Activated CD4-positive, alpha-beta T cell treated with anti-CD3 and anti-CD28 coated beads for 1 hour (primary cell): ENCODE measurements at places on chromosomes 4 and X.

DNA sequence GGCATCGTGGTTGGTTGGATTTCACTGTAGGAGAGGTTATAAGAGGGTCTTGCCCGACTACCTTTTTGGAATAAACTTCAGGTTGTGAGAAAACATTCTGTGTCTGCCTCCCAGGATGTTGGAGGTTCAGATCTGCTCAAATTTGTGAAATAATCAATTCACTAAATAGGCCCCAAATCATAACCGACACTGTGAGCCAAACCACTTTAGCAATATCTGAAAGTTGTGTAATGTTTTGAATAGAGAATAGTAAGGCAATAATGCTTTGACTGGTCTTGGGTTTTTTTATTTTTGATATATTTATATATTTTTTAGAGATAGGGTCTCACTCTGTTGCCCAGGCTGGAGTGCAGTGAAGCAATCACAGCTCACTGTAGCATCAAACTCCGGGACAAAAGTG lies 131.2 kb downstream of the GLRA3 start:
- DNase-seq, result no peak

- no peak for DNase-seq
Measured at GRCh38 chrX:6225288-6225910, 3.3 kb downstream of the NLGN4X start.

- no peak for DNase-seq
Measured at GRCh38 chrX:75746891-75747639, 38.0 kb downstream of the MAGEE2 start.

GRCh38 chr4:13323921-13324320 lies 160.2 kb downstream of the RAB28 start:
- DNase-seq, result no peak

GRCh38 chr4:6888506-6889071 lies 21.0 kb upstream of the TBC1D14 start:
- no peak for DNase-seq

DNA sequence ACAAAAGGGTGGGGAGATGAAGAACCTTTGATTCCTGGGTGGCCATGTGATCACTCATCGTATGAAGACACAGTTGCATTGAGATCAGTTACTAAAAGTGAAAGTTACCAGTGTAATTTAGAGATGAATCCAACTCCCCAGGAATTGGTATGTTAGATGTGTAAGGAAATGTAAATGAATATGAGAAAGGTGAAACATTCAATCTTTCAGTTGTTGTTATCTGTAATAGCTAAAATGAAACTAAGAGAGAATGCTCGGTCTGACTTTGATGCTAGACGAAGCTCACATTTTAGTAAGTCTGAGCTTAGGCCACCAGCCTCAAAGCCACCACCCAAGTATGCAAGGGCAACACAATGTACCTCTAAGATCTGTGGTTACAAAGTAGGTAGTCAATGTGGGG lies 194.3 kb upstream of the POF1B start:
- no peak for DNase-seq

GRCh38 chr4:158621729-158622128 lies 50.0 kb downstream of the C4orf46 start:
- DNase-seq, result no peak

DNA sequence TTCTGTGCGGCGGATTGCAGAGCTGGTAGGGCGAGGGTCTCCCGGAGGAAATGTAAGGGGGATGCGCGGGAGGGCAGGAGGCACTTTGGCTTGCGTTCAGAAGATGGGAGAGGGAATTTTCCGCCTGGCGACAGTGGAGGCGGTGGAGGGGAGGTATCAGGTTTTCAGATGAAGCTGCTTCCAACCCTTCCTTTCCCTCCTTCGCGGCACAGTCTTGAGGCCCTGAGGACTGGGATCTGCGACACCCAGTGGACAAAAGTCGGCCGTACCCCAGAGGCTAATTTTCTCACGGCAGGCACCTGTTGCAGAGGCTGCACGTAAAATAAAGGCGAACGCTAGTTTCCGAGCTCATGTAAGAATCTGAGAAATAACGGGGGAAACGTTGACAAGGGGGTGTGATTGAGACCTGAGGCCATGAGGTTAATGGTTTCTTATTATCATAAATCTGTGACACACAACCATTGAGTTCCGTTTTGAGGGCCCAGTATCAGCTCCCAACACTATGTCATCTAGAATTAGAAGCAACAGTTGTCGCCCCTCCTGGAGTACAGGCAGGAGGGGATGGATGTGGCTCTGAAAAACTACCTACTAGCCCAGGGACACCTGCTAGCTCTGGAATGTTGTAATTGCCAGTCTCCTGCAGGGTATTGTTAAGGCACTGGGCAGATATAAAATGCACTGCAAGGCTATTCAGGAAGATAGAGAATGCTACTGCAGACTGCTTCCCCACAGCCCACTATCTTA lies 1.1 kb downstream of the ZCCHC18 start:
- DNase-seq, result peak; percentile 21

DNA sequence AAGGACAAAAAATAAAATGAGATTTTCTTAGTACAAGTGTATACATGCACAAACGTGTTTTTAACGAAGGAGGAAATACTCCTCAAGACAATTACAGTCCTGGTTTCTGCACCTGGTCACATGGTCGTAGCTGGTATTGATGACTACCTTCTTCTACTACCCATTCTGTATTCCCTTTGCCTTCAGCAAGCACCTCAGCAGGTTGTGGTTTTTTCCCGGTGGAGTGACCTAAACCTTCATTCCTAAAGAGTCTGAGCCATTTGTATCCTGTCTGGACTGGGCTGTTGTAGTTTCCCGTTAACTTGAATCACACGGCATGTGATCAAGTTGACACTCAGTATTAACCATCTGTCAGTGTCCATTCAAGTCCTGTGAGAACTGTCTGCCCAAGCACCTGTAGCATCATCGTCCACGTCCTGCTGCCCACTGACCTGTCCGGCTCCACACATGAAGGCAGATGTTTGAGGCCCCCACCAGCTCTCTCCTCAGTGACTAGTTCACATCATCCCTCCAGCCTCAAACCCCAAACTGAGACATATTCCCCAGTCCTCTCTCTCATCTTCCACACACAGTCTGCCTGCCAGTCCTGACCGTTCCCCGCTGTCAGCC lies 31.1 kb upstream of the TBC1D14 start:
- DNase-seq, result no peak

DNA sequence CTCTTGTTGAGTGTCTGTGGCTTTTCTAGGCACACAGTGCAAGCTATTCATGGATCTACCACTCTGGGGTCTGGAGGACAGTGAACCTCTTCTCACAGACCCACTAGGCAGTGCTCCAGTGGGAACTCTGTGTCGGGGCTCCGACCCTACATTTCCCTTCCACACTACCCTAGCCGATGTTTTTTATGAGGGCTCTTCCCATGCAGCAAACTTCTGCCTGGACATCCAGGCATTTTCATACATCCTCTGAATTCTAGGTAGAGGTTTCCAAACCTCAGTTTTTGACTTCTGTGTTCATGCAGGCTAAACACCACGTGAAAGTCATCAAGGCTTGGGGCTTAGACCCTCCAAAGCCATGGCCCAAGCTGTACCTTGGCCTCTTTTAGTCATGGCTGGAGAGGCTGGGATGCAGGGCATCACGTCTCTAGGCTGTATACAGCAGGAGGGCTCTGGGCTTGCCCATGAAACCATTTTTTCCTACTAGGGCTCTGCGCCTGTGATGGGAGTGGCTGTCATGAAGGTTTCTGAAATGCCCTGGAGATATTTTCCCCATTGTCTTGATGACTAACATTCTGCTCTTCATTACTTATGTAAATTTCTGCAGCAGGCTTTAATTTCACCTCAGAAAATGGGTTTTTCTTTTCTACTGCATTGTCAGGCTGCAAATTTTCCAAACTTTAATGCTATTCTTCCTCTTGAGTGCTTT lies 249.8 kb upstream of the CPEB2 start:
- no peak for DNase-seq

DNA sequence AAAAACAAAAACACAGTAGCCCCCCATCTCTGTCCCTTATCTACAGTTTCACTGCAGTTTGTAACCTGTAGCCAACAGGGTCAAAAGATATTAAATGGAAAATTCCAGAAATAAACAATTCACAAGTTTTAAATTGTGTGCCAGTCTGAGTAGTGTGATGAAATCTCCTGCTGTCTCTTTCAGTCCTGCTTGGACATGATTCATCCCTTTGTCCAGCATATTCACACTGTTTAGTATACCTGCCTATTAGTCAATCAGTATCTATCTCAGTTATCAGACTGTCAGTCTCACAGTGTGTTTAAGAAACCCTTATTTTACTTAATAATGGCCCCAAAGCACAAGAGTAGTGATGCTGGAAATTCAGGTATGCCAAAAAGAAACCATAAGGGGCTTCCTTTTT lies 21.9 kb downstream of the CNOT6L start:
- no peak for DNase-seq

DNA sequence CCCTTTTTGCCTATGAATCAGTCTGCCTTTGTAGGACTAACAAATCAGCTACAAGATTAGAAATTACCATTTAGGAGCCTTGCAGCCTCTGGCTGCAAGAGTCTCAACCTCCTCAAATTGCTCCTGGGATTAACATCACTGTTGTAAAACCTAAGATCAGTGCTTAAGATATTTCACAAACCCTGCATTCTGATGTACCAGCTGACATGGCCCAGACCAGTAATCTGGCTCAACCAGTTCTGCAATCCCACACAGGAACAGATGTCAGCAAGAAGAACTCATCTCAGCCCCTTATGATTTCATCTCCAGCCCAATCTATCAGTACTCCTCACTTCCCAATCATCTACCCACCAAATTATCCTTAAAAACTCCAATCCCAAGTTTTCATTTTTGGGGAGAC lies 32.5 kb upstream of the AADAT start:
- DNase-seq, result no peak

GRCh38 chrX:57447856-57448255 lies 144.0 kb upstream of the ZXDB start:
- no peak for DNase-seq

DNA sequence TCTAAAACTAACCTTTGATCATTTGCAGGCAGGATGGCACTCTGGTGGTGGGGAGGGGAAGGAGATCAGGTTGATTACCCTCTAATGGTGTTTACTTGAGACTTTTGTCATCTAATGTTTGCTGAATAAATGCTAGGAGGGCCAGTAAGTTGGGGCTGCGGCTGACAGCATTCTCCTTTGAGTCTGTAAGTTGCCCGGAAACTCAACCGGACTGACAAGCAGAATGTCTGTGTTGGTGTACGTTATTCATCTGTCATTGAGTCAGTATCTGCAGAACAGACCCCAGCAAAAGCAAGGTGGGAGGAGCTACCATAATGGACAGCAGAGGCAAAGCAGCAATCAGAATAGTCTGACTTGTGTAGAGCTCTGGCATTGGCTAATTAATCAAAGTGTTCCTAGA lies 1210.6 kb upstream of the PABPC4L start:
- DNase-seq, result no peak

DNA sequence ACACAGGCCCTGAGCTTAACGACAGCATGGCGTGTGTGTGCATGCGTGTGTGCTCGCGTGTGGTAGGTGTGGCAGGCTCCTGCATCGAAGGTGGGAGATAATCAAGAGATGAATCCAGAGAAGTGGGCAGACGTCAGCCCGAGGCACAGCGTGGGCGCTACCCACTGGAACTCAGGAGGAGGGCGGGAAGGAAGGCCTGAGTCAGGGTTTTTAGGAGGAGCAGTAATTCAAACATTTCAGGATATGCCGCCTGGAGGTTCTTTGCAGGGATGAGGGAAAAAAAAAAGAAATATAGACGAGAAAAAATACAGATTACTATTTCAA lies 66.3 kb upstream of the STX18 start:
- DNase-seq, result no peak
